ENCODE measurements at places on chromosomes 4 and X.

GRCh38 chr4:60724623-60725022 lies 475.5 kb upstream of the ADGRL3 start:
- no peak for DNase-seq

DNA sequence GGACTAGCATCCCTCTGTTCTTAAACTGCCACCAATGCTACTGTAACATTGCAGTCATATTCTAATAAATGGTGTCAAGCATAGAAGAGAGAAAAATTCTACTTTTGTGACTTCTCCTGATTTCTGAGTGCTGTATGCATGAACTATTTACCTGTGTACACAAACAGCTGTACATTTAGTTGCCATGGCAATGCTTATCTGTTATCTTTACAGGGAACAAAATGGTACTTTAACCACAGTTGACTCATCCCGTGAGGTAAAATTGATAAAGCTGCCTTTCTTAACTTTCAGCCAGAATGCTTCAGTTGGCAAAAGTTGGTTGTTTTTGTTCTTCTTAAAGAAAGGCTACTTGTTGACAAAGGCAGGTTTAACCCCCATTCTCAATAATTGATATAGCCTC lies 587.5 kb upstream of the MAGEB2 start:
- no peak for DNase-seq

GRCh38 chrX:116009346-116009745 lies 161.2 kb upstream of the AGTR2 start:
- DNase-seq: no peak

- no peak for DNase-seq
Observed at GRCh38 chr4:42809419-42810084, 83.0 kb upstream of the GRXCR1 start.

DNA sequence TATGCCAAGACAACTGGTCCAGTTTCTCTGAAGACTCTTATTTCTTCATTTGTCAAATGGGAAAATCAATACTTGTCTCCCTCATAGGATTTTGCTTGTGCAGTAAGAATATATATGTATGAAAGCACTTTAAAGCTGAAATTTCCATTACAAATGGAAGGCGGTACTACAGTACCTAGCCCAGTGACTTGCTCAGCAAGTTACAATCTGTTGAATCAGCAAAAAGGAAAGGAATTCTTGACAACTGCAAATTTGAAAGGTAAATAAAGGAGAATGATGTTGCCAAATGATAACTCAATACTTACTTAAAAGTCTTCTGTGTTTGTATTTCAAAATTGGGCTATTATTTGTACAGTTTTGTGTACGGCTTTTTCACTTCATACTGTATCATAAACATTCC lies 71.1 kb downstream of the PKD2 start:
- DNase-seq: no peak

- DNase-seq: no peak
Observed at GRCh38 chr4:151692443-151692782, 68.4 kb downstream of the GATB start.

DNA sequence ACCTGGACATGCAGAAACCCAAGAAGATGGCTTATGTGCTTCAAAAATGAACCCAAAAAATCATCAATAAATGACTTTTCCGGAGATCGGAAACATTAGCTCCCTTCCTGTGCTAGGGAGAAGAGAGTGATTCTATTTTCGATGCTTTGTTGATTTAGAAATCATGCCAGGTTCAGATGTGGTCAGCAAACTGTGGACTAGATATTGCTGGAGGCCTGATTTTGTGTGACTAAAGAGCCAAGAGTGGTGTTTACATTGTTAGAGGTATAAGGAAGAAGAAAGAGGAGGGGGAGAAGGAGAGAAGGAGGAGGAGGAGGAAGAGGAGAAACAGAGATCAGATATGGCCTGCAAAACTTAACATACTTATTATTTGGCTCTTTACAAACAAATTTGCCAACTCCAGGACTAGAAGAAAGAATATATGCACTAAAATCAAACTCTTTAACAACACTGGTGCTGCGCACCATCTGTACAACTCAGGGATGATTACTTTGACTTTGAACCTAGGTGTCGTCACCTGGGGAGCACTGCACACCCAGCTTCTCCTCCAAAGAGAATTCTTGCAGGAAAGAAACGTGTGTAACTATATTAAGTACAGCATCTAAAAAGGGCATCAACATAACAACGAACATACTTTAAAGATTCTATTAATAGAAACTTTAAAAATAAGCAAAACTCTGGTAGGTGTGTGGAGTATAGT lies 664.9 kb upstream of the LCORL start:
- DNase-seq: no peak

DNA sequence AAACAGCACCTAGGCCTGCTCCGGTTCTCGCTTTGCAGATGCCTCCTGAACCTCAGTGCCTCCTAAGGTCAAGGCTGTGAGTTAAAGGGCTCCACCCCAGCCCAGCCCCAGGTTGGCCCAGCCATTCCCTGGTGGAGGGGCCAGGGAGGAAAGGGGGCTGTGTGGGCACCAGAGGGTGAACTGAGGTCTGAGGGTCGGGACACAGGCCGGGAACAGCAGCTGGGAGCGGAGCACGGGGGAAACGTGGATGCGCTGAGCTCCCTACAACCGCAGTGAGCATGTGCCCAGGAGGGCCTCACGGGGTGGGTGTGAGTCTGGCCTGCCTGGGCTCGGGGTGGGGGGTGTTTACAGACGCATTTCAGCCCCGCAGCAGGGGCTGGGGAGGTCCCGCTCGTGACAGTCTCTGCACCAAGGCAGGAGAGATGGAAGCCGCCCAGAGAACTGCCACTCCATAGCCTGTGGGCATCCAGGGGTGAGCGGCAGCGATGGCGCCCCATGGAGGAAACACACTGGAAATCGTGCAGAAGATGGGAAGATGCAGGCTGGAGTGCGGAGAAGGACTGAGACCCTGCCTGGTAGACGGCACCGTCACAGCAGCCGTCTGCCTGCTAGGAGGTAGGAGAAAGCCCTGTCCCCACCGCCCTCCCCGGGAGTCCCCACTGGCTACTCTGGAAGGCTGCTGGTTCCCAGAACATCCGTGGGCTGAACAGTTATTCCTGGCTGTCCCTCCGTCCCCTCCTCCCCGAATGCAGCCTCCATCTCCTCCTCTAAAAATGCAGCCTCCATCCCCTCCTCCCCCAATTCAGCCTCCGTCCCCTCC lies 9.9 kb upstream of the SLC25A6 start:
- no peak for DNase-seq

GRCh38 chrX:15676886-15677285 lies 12.3 kb upstream of the CLTRN start:
- no peak for DNase-seq

GRCh38 chrX:133346026-133346425 lies 69.3 kb downstream of the GPC4 start:
- no peak for DNase-seq

DNA sequence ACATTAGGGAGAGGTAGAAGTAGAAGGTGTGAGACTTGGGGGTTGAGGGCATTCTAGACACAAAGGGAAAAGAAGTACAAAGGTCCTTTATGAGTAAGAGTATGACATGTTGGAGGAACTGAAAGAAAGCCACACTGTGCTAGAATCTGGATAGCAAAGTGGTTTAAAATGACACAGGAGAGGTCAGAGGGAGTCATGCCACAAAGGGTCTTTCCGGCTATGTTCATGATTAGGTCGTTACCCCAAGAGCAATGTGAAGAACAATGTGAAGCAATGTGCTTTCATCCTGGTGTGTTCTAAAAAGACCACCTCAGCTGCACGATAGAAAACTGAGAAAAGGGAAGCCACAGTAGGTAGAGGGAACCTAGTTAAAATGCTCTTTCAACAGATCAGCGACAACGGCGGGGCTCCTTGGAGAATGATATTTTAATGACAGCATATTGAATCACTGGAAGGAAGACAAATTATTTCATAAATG lies 29.2 kb downstream of the SMIM14 start:
- DNase-seq: no peak

GRCh38 chrX:38898261-38898660 lies 97.0 kb downstream of the MID1IP1 start:
- no peak for DNase-seq

DNA sequence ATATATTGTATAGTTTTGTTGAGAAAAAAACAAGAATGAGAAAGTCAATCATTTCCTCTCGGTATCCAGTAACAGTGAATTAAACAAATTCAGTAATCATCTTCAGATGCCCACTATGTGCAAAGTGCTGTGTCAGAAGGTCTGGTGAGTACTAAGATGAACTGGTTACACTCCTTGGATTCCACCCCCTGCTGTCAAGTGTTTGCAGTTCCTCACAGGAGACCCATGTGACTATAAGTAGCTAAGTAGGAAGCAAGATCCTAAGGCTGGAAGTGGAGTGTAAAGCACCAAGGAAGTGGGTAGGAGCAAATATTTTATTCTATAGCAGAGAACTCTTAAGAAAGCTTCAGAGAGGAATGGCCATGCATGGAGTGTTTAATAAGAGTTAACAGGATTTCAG lies 73.6 kb downstream of the SNX25 start:
- no peak for DNase-seq

- no peak for DNase-seq
Observed at GRCh38 chrX:29617725-29618124, 597.6 kb upstream of the MAGEB2 start.

- DNase-seq: no peak
Observed at GRCh38 chrX:153502131-153502530, 7.4 kb downstream of the BGN start.

- no peak for DNase-seq
Observed at GRCh38 chrX:25020391-25020904, 4.7 kb upstream of the ARX start.

GRCh38 chr4:80876810-80877209 lies 153.7 kb upstream of the BMP3 start:
- DNase-seq: no peak

DNA sequence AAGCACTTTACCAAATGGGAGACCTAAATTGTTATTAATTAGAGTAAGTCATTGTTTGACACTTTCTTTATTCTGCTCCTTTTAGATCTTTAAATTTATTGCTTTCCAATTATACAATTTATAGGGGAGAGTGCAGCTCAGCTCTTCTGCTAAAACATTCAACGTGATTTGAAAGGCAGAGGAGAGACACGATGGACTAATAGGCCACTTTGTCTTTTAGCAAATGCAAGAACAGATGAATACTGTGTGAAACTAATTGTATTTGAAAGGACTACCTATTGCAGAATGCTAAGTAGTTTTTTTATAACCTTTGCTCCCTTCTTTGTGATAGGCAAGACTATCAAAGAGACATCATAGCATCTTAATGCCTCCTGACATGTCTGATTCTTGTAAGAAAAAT lies 320.4 kb upstream of the KLF3 start:
- no peak for DNase-seq

DNA sequence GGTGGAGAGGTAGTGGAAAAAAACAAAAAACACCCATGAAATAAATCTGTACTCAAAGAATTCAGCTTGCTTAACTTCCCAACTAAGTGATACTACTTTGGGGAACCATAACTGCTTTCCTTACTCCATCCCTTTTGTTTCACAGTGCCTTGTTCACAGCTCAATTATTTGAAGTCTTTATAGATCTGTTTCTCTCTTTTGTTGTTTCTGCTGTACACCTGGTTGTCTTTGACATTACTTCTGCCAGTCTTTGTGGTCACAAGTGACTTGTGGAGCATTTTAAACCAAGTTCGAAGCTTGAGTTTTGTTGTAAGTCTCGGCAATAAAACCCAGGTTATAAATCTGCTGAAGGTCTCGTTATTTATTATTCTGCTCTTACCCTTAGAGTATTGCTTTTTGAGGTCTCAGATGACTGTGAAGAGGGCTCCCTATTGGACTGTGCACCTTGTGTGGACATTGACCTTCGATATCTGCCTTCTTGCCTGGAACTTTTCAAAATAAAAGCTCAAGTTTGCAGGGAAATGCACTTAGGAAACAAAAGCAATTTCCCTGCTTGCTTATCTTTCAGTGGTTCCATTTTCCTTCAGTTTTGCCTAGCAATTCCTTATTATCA lies 59.8 kb downstream of the ANK2 start:
- no peak for DNase-seq

- DNase-seq: no peak
Observed at GRCh38 chr4:113801882-113802281, 40.3 kb upstream of the CAMK2D start.

GRCh38 chr4:94551643-94552564 lies 100.2 kb downstream of the PDLIM5 start:
- no peak for DNase-seq

DNA sequence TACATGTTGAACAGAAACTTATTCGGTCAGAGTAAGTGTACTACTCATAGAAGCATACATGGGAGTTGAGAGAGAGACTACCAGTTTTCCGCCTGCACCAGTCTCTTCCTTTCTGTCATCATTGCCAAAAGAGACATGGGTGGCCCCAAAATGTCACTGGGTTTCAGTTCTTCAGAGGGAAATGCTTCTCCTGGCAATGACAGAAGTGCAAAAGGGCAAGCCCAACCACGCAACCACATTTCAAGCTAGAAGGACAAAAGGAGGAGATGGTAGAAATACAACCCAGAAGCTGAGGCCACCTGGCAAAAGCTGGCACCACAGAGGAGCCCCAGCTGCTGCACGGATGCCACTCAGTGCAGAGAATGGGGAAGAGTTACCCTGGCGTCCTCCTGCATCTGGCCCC lies 320.1 kb downstream of the BCOR start:
- DNase-seq: no peak

DNA sequence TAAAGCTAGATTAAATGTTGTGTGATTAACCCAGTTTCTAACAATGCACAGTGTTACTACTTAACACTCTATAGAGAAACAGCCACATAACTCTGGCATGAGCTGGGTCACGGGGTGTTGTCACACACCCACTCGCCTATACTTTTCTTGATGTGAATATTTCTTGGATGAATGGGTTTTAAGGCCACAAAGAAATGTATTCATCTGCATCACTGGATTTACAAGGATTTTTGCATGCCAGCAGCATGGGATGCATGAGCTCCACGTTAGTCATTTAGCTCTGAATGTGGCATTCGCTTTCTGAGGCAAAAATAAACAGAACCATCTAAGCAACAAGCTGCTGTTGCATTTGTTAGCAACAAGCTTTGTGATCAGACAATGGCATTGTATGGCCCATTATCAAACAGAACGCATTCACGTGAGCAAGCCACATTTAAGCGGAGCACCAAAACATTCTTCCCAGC lies 89.7 kb downstream of the LRP2BP start:
- DNase-seq: no peak

DNA sequence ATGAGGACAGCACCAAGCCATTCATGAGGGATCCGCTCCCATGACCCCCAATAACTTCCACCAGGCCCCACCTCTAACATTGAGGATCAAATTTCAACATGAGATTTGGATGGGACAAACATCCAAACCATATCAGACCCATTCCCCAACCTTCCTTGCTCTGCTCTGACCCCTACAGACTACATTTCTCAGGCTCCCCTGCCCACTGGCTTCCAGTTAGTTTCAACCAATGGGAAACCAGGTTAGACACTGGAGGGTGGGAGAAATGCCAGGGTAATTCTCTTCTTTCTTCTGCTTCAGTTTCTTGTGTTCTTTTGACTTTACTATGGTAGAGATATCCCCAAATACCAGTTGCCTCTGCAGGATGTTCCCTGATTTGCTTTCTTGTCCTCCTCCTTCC lies 125.7 kb downstream of the CLCN4 start:
- DNase-seq: no peak

GRCh38 chr4:136012220-136012619 lies 1520.1 kb downstream of the PCDH18 start:
- DNase-seq: no peak
